ENCODE measurements at places on chromosomes 4 and X.

- peak; percentile 55 for DNase-seq
These were observed 2.4 kb downstream of the CXXC4 start for GRCh38 chr4:104492183-104492771.

DNA sequence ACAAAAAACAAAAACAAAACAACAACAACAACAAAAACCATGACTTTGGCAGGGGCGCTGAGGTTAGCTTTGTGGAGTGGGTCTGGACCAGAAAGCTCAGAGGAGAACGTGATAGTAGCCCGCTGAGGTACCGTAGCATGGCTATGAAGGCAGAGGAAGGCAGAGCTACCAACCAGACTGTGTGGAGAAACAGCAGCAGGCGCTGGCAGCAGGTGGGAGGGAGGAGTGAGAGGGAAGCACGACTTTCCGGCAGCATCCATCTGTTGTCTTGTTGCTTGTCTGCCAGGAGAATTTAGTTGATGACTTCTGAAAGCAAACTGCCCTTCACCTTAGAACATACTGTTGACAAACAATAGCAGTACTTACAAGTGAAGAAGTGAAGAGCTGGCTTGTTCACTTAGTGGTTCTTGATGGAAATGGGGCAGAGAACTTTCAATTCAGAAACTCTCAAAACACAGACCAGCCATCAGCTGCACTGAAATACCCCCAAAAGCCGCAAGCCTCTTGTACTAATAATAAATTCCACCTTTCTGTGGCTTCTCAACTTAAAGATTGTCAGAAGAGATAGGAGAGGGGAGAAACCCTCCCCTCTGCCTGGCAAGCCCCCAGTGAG lies 447.2 kb downstream of the SLITRK2 start:
- DNase-seq = no peak

- no peak for DNase-seq
These were observed 28.1 kb upstream of the HPRT1 start for GRCh38 chrX:134431894-134432293.

GRCh38 chr4:108556588-108557200 lies 63.7 kb upstream of the RPL34 start:
- no peak for DNase-seq

DNA sequence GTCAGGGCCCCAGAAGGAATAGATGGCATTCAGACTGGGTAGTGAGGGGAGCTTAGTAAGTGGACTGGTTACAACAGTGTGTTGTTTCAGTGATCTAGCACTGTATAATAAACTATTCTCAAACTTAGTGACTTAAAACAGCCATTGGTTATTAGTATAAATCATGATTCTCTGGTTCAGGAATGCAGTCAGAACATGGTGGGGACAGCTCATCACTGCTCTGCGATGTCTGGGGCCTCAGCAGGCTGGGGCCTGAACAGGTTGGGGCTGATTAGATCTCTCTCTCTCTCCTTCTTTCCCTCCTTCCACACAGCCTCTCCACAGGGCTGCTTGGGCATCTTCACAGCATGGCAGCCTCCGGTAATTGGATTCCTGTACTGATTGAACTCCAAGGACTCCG lies 160.4 kb downstream of the GATB start:
- DNase-seq = no peak

DNA sequence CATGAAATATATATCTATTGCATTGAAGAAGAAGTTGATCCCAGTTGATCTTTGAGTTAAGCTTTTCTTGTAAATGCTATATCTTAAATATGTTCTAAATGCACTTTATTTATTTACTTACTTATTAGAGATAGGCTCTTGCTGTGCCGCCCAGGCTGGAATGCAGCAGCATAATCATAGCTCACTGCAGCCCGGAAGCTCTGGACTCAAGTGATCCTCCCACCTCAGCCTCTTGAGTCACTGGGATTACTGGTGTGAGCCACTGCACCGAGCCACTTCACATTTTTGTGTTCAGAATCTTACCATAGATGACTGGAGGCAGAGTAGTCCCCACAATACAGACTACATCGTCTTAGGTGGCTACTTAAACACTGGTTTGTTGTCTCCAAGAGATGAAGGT lies 324.3 kb upstream of the SLIT2 start:
- DNase-seq = no peak

- no peak for DNase-seq
These were observed 62.5 kb upstream of the SH3RF1 start for GRCh38 chr4:169333265-169333664.

DNA sequence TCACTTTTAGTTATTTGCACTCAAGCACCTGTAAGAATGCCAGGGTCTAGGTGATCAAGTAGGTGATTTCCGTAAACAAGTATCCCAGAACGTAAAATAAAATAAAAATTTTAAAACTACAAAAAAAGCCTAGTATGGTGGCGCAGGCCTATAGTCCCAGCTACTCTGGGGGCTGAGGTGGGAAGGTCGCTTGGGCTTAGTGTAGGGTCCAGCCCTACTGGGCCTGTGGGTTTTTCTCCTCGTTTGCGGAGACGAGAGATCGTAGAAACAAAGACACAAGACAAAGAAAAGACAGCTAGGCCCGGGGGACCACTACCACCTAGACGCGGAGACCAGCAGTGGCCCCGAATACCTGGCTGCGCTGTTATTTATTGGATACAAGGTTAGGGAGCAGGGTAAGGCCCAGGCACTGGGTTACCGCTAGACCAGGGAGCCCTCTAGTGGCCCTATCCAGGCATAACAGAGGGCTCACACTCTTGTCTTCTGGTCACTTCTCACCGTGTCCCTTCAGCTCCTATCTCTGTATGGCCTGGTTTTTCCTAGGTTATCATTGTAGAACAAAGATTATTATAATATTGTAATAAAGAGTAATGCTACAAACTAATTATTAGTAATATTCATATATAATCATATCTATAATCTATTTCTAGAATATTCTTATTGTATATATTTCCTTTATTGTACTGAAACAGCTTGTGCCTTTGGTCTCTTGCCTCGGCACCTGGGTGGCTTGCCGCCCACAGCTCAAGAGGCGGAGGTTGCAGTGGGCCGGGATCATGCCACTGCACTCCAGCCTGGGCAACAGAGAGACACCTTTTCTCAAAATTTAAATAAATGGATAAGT lies 38.4 kb downstream of the SAGE1 start:
- peak; percentile 25 for DNase-seq

DNA sequence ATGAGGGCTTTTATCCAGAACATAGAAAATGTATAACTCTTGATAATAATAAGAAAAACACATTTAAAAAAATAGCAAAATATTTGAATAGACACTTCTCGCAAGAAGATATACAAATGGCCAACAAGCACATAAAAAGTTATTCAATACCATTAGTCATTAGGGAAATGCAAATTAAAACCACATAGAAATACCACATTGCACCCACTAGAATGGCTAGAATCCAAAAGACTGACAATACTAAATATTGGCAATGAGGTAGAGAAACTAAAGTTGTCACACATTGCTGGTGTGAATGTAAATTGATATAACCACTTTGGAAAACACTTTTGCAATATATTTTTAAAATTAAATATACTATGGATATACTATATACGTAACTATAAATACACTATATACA lies 754.3 kb upstream of the MAGEB2 start:
- no peak for DNase-seq

DNA sequence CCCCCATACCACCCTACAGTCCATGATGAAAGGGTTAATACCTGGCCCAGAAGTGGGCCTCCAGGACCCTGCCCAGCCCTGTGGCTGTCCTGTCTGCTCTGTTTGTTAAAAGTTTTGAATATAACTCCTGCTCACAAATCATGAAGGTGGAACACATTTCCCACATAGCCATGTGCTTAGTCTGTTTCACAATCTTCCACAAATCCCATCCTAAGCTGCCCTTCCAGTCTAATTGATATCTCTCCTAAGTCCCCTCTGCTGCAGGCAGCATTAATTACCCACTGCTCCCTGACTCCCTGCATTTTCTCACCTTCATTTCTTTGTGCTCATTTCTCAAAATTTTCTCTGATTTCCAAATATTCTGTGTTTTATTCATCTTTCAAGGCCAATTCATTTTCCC lies 142.6 kb downstream of the AASDH start:
- peak; percentile 70 for DNase-seq
